Muscle of arm (tissue), 14 donors: ENCODE measurements at places on chromosomes 5 and 9. TPM values are rescaled to one million over a fixed set of nuclear protein-coding genes. Genes with fewer than 3 reads are reported as not detected.

DNA sequence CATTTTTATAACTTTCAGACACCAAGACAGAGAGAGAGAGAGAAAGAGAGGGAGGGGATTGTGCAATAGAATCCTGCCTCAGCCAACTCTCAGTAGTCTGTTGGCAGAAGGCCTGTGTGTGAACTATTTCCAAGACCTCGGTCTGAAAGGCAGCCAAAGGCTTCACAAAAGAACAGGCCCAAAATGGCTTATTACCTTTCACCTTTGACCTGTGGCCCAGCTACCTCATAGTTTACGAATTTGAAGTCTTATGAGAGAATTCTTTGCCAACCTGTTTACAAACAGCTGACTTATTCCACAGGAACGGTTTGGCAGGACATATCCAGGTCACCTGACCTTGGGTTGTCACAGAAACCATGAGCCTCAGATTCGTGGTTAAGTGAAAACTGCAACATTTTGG is 48.6 kb downstream of the NR2F1-AS1 start:
- DNase-seq = peak; percentile 85

- no peak for DNase-seq
These were observed 28.4 kb downstream of the PAX5 start for GRCh38 chr9:37005517-37006140.

Gene TARS1
- polyA plus RNA-seq = 80.5 TPM

DNA sequence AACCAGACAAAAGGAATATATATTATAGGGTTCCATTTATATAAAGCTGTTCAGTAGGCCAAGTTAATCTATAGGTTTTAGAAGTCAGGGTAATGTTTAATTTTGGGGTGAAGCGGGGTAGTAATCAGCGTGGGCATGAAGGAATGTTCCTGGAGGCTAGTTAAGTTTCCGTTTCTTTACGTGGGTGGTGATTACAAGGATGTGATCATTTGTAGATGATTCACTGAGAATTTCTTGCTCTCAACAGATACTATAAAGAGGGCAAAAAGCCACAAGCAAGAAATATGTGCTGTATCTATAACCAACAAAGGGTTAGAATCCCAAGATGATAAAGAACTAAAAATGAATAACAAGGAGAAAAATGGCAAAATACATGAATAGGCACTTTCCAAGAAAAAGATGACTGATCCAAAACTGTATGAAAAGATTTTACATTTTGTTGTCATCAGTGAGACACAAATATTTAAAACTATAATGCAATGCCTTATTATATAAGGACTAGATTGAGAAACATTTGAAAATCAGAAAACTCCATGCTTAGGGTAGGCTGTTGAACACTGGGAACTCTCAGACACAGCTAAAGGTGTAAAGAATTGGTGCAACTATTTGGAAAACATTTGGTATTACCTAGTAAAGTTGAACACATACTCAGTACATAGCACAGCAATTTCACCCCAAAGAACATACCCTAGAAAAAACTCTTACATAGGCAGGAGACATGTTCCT is 224.3 kb upstream of the S1PR3 start:
- no peak for DNase-seq

- DNase-seq = peak; percentile 23
These were observed 364.5 kb downstream of the MAN2A1 start for GRCh38 chr5:110054240-110054639.

Gene NUTM2F
- polyA plus RNA-seq = not detected

DNA sequence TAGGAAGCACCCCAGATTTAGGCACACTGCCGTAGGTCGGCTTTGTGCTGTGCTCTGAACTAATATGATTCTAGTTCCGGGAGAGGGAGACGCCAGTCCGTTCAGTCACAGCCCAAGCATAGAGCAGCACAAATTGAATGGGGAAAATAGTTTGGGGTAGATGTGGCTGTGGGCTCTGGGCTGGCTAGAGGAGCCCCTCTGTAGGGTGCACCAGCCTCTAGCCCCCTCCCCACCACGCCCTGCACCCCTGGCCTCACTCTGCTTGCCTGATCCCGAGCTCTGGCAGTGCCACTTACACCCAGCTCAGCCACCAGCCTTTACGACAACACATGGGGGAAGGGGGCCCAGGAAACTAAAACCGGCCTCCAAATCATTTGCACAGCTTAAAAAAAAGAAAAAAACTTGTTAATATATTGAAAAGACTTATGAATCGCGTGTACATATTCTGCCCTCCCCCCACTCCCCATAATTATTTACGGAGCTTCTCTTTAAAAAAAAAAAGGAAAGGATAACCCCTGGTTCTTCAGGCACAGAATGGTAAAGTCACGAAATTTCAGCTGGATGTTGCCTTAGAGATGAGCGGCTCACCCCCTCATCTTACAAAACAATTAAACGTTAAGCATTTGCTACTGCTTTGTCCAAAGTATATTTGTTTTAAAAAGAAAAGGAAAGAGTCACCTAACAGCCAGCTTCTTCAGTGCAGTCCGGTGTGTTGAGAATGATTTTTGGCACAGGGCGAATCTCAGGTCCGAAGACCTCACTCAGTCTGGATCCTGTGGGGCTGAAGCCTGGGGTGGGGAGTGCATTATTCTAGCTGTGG is 3.5 kb downstream of the LMX1B start:
- DNase-seq = no peak

Gene PCDHGC5
- 1.3 TPM for polyA plus RNA-seq

Gene HSPA5
- polyA plus RNA-seq = 187 TPM

GRCh38 chr5:102858808-102859207 is 103.7 kb downstream of the PAM start:
- no peak for DNase-seq

Gene ENC1
- polyA plus RNA-seq = 33.3 TPM

DNA sequence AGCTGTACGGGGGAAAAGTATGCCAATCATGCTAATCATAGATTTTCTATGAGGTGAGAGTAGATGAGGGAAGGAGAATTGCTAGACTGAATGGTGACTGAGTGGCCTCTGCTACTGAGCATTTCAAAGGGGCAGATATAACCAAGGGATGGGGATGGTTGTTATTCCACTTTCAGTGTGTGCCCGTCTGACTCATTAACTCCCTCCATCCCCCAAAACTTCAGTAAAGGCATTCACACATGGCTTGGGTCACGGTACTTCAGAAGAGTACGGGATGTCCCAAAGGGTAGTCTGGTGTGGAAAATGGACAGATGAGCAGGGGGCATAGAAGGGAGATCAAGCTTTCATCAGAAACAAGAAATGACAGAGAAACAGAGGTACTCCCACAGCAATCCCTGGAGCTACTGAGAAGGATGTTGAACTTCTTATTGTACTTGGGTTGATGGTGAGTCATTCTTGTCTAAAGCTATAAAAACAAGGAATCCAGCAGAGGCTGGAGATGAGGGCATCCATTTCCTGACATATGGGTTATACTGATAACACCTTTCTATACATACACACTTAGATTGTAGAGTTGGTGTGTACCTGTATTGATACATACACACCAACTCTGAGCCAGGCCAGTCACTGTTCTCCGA is 8.9 kb upstream of the TLE4 start:
- DNase-seq = no peak

GRCh38 chr5:33649549-33650482 is 209.1 kb downstream of the TARS1 start:
- DNase-seq = no peak
